Activated CD4-positive, alpha-beta T cell treated with anti-CD3 and anti-CD28 coated beads, Interleukin-2, amount 50 U/mL, for 48 hours (primary cell): ENCODE measurements at places on chromosomes 4 and X.

DNA sequence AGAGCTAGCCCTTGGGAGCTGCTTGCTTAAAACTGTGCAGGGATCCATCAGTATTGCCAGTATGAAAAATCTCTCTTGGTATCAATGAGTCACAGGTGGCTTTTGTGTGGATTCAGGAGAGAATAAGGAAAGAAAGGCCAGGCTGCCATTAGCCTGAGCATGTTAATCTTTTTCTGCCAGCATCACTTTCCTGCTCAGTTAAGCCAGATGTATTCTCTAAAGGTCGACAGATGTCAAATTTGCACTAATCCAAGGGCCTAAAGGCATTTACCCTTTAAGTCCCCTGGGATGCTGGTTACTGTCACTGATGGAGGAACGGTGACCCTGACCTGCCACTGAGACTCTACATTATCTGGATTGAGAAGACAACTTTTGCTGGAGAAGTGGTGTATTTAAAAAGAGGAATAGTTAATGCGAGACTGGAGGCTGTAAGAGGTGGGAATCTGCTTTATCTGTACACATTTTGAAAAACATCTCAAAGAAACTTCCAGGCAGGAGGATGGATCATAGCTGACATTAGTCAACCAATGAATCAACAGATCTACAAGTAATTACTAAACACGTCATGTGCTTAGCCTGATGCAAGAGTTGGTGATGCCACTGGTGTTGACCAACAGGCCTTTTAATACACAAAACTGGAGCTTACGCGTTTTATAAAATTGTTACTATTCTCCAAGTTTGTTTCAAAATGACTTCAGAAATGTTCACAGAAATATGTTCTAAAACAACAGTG is 241.4 kb upstream of the ANXA3 start:
- no peak for DNase-seq

- no peak for DNase-seq
These were observed 43.8 kb downstream of the WWC2 start for GRCh38 chr4:183142571-183143550.

DNA sequence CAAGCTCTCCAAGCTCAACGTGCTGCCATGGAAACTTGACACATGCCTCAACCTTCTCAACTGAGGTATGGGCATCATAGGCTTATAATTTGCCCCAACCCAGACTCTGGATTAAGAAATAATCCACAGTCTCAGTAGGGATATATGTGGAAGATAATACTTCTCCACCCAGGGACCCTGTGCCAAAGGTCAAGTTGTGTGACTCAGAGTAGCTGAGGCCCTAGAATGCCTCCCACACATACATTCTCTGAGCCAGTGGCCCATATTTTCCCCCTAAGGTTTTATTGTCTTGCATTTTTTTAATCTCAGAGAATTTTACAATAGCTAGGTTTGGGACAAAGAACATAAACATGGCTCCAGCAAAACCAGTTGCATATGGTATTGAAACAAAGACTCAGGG is 283.1 kb downstream of the IDS start:
- DNase-seq: no peak

GRCh38 chr4:16672421-16672820 is 226.0 kb downstream of the LDB2 start:
- no peak for DNase-seq

DNA sequence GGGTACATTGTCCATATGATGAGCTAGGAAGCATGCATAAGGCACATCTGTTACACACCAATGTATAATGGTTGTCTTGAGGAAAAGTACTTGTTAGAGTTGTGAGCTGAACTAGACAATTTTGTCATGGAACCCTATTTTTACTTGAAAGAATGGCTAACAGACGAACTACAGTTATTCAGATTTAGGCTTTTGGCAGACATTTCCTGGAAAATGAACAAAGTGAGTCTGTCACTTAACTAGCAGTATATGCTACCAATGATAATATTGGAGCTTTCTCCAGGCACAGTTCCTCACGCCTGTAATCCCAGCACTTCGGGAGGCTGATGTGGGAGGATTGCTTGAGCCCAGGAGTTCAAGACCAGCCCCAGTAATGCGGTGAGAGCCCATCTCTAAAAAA is 61.9 kb upstream of the SLC25A43 start:
- DNase-seq: no peak

- no peak for DNase-seq
These were observed 3.1 kb downstream of the MGST2 start for GRCh38 chr4:139668658-139669201.

DNA sequence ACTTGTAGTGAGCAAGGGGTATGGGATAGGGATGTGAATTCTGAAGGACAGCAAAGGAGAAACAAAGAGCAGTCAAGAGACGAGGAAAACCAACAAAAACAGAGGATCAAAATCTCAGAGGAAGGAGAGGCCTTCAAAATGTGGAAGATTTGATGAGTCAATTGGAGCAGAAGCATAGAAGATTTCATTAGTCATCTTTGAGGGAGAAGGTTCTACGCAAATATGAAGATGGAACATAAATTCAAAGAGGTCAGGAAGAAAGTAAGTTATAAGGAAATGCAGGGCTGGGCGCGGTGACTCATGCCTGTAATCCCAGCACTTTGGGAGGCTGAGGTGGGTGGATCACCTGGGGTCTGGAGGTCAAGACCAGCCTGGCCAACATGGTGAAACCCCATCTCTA is 35.4 kb downstream of the MID2 start:
- DNase-seq: no peak

GRCh38 chr4:153018684-153019083 is 82.6 kb downstream of the FHDC1 start:
- no peak for DNase-seq

GRCh38 chrX:74249963-74250362 is 54.0 kb upstream of the ZCCHC13 start:
- no peak for DNase-seq

DNA sequence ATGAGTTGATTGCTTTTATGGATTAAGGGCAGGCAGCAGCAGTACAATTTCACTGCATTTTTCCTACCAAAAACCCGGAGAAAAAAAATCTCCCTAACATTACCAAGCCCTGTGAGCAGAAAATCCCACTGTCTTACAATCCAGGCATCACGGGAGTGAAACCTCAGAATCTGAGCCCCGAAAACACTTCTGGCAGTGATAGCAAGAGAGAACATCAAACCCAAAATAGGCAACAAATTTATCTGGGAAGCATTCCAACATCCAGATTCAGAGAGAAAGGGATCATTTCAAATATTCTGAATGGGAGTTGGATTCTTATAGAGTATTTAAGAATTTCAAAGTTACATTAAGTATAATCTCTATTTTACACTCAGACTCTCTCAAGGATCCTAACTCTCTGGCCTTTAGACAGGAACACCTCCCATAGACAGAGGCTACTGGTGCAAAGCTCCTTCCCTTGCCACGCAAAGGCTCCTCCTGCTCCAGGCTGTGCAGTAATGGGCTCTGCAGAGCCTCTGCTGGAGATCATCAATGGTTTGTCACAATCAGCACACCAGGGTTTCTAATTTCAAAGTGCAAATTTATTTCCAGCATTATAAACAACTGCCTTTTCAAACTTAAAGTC is 256.9 kb downstream of the PARM1 start:
- DNase-seq: no peak

DNA sequence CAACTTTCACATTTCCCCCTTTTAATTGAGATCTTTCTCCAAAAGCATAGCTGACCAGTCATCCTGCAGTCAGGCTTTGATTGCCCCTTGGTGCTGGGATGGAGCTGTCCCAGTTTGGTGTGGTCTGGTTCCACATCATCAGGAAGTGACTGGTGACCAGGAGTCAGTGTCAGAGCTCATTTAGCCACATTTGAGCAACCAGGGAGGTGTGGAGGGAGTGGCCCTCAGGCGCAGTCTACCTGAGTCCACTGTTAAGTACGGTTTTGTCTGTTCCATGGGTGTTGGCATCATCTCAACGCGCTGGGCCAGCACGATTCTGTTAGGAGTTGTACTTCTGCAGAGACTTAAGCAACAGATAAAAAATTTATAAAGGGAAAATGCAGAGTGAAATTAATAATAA is 52.6 kb downstream of the RGS12 start:
- DNase-seq: no peak

- DNase-seq: no peak
These were observed 10.5 kb downstream of the IRF2 start for GRCh38 chr4:184463856-184464255.

DNA sequence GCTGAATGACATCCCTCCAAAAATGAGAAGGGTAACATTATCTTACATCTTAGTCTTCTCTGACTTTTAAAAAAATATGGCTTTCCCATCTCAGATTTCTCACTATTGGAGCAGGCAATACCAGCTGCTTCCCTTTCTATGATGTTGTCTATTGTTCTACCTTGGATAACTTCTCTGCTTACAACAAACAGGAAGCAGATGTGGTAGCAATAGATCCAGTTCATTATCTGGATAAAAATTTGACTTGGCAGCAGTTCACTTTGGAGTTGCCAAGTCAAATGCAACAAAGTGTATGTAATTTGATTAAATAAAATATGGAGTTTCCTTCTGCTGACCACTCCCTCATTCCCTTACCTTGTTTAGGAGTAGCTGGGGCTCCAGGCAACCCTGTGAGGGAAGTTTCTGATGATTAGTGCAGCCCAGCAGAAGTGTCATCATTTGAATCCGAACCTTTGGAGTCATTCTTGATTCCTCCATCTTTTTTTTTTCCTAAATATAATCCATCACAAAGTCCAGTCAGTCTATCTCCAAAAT is 72.0 kb upstream of the GPRIN3 start:
- DNase-seq: no peak

GRCh38 chr4:123528501-123529277 is 132.1 kb downstream of the SPRY1 start:
- no peak for DNase-seq

- no peak for DNase-seq
These were observed 253.4 kb downstream of the MAPK10 start for GRCh38 chr4:86106475-86106874.

- DNase-seq: no peak
These were observed 134.3 kb upstream of the VCX2 start for GRCh38 chrX:8305350-8305749.

DNA sequence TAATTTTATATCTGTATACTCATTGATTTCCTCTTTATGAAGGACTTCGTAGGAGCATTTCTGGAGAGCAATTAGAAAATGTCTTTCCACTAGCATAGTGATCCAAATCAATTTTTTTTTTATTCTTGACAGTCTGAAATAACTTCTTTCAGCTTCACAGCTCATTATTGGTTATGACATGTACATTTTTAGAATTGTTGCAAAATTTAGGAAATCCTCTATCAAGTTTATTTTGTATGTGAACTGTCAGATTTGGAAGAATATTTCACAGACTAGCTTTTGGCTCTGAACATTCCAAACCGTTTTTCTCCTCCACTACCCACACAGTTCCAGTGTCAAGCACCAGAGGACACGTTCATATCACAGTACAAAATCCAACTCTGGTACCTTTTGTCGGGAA is 249.6 kb upstream of the ATOH1 start:
- DNase-seq: no peak

DNA sequence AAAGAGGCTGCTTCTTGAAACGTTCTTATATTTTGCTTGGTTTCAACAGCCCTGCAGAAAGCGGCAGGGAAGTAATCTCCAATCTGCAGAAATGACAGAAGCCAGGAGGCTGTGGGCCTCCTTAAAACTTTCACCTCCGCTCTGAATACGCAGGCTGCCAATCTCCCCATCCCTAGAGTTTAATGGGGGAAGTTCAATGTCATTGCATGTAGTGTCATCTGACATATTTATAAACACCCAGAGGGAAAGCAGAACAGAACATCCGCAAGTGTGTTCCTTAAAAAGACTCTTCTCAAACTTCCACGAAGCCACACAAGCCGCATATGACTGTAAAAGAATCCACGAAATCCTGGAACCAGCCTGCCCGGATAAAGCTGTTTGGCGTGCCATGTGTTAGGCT is 148.8 kb upstream of the TBL1X start:
- DNase-seq: no peak

GRCh38 chr4:152462695-152463094 is 73.2 kb downstream of the FBXW7 start:
- no peak for DNase-seq

GRCh38 chr4:39865280-39865679 is 112.4 kb downstream of the PDS5A start:
- DNase-seq: no peak

GRCh38 chr4:181420950-181421349 is 822.3 kb upstream of the TENM3 start:
- DNase-seq: no peak

GRCh38 chr4:119626943-119627266 is 1.7 kb downstream of the PDE5A start:
- no peak for DNase-seq

DNA sequence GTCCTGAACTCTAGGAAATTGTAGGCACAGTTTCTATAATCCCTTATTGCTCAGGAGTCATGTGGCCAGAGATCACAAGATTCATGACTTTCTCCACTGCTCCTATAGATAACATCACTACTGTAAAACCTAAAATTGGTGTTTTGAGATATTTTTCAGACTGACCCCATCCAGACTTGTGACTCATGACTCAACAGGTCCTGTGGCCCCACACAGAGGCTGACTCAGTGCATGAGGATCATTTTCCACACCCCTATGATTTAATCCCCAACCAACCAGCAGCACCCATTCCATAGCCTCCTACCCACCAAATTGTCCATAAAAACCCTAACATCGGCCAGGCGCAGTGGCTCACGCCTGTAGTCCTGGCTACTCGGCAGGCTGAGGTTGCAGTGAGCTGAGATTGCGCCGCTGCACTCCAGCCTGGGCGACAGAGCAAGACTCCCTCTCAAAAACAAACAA is 13.2 kb upstream of the XIAP start:
- no peak for DNase-seq

DNA sequence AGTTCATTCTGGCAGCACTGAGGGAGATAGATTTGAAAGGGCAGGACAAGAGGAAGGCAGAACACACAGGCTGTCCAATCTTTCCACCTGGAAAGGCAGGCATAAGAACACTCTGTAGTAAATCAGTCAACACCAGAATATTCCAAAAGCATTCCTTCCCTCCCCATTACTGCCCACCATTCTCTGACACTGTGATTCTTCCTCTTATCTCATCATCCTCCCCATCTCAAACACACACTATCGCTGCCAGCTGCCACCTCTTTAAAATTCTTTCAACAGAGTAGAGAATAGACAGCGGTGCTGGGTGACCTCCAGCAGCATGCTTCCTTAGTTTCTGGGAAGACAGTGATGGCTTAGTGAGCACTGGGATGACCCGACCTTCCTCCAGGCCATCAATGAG is 53.7 kb upstream of the MYOZ2 start:
- no peak for DNase-seq

- no peak for DNase-seq
These were observed 19.1 kb downstream of the PIR start for GRCh38 chrX:15474028-15474427.

DNA sequence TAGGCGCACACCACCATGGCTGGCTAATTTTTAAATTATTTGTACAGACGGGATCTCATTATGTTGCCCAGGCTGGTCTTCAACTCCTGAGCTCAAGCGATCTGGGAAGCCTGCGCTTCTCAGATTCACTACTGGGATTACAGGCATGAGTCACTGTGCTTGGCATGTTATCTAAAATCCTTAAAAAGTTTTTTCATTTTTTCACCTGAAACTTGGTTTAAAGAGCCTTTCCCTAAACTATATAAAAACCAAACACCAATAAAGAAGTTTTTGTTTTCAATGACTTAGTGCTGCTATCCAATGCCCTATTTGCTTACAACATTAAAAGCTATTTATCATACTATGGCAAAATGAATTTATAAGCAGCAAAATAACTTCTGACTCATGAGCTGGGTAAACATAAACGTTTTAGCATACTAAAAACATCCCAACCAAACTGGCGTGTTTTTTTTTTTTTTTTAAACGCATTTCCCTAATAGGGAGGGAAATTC is 127.8 kb downstream of the UBE2K start:
- no peak for DNase-seq
